ENCODE measurements at places on chromosomes 4 and X. TPM values are rescaled to one million over a fixed set of nuclear protein-coding genes. Genes with fewer than 3 reads are reported as not detected.

The EPGN gene
- not detected for total RNA-seq

The FAM9C gene
- not detected for total RNA-seq

GRCh38 chrX:39065051-39065871, 264.0 kb downstream of the MID1IP1 start:
- H3K4me3 ChIP-seq: no peak overlapping the region
- no peak overlapping the region for H3K27ac ChIP-seq
- H3K27me3 ChIP-seq: no peaks in the 10 kb centered on the region
- H3K36me3 ChIP-seq: no peaks in the 10 kb centered on the region
- no peaks in the 10 kb centered on the region for H3K4me1 ChIP-seq
- no peak for DNase-seq

DNA sequence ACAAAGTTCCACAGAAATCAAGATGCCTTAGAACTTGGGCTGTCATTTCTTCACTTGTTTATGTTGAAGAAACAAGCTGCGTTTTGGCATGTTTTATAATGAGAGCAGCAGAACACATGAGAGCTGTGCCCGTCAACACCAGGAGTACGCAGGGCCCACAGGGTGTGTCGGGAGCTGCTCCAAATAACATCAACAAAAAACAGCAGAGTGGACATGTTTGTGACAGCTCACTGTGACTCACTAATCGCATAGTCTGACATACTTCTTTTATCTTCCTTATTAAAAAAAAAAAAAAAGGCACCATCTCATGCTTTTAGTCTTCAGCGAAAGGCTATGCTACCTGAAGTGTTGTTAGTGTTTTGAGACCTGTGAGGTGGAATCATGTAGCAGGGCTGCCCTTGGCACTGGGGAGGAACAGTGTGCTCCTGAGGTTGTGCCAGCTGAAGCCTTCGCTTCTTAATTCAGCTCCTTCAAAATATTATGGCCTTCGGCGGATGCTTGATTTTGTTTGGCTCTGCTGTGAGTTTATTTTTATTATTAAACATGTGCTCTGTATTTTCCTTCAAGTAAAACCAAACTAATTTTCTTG, 32.8 kb downstream of the FHDC1 start:
- H3K27ac ChIP-seq: no peak overlapping the region
- no peak for DNase-seq
- H3K4me1 ChIP-seq: no peaks in the 10 kb centered on the region
- no peak overlapping the region for H3K4me3 ChIP-seq

DNA sequence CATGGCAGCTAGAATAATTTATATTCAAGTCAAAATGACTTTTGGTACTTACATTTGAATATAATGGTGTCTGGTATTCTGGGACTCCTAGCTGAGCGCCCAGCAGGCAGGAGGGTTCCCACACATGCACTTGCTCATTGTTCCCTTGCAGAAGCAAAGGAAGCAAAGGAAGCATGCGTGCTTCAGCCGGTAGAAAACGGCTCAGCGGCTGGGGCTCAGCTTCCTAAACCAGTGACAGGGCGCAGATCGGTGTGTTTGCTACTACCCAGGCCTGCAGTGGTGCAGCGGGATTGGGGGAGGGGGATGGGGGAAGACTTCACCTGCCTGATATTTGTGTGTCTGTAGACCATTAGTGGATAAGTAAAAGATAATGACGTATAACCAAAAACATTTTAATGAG, 978.3 kb upstream of the TENM3 start:
- no peaks in the 10 kb centered on the region for H3K27me3 ChIP-seq
- no peaks in the 10 kb centered on the region for H3K4me1 ChIP-seq
- DNase-seq: no peak
- H3K4me3 ChIP-seq: no peak overlapping the region
- no peaks in the 10 kb centered on the region for H3K36me3 ChIP-seq

DNA sequence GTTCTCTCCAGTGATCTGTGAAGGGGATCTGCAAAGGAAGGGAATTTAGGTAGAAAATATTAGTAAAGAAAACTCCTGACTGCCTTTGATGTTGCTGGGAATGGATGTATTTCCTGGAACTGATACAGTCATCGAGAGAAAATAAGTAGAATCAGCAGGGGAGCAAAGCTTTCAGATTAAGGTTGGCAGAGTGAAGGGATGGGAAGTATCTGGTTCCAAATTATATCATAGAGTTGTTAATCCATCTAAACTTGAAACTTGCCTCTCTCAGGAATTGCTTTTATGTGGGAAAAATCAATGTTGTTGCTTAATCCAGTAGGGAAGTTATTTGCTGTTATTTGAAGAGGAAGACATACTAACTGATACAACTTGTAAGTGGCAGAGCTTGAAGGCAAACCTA, 19.3 kb downstream of the EPHA5 start:
- H3K4me1 ChIP-seq: no peaks in the 10 kb centered on the region
- no peak overlapping the region for H3K27ac ChIP-seq
- no peaks in the 10 kb centered on the region for H3K27me3 ChIP-seq
- H3K36me3 ChIP-seq: no peaks in the 10 kb centered on the region

DNA sequence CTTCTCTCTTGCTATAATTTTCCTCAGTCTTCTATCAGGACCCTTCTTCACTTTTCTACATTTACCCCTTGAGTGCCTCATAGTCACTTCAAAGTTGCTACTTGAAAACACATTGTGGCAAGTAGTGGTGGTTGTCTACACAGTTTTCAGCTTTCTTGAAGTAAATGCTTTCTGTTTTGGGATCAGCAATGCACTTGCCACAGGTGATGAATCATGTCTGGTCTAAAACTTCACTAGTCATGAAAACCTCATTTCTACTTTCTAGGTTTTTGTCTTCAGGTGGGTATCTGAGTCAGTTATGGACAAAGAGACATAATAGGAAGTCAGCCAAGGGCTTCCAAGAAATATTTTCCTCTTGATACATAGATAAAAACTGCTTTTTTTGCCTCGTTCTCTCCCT, 359.2 kb downstream of the CCSER1 start:
- DNase-seq: no peak
- no peaks in the 10 kb centered on the region for H3K4me1 ChIP-seq

DNA sequence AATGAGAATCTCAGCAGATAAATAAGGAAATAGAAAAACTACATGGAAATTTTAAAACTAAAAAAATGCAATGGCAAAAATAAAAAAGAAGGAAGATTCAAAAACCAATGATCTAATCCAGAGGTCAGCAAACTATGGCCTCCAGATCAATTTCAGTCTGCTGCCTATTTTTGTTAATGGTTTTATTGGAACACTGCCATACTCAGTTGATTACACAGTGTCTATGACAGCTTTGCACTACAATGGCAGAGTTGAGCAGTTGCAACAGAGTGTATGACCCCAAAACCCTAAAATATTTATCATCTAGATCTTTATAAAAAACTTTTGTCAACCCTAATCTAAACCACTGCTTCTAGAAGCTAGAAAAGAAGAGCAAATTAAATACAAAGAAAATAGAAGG, 170.3 kb downstream of the RAB28 start:
- no peaks in the 10 kb centered on the region for H3K36me3 ChIP-seq
- no peak overlapping the region for H3K4me3 ChIP-seq
- no peak overlapping the region for H3K27ac ChIP-seq
- no peaks in the 10 kb centered on the region for H3K27me3 ChIP-seq

- no peaks in the 10 kb centered on the region for H3K36me3 ChIP-seq
- no peaks in the 10 kb centered on the region for H3K27me3 ChIP-seq
- H3K4me3 ChIP-seq: no peak overlapping the region
- no peak for DNase-seq
Measured at GRCh38 chr4:156591679-156592078, 379.9 kb downstream of the PDGFC start.

Measured in aorta (tissue), 5 donors.